Mesothelial cell of epicardium (in vitro differentiated cells): ENCODE measurements at places on chromosomes 1 and 21. TPM values are rescaled to one million over a fixed set of nuclear protein-coding genes. Genes with fewer than 3 reads are reported as not detected.

DNA sequence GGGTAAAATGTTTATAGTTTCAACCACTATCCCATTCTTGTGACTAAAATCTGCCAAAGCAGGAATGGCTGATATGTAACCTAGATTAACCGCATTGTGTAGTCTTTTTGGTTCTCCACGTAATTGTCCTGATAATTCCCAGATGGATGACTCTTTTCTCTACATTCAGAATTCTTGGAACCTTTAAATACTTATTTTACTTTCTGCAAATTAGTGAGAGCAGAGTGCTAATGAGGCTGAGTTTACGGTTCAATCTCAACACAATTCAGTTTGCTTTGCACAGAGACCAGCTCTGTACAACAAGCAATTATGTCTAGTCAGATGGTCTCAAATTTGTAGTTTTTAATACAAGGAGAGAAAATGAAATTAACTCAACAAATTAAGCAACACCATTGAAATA is 9.1 kb downstream of the CRB1 start:
- no peak for DNase-seq

AMIGO1 gene
- total RNA-seq: 5.0 to 5.4 TPM (median 5.1 TPM) in 3 replicates

GRCh38 chr1:225735252-225736149 is 42.1 kb upstream of the SRP9 start:
- DNase-seq: no peak

DNA sequence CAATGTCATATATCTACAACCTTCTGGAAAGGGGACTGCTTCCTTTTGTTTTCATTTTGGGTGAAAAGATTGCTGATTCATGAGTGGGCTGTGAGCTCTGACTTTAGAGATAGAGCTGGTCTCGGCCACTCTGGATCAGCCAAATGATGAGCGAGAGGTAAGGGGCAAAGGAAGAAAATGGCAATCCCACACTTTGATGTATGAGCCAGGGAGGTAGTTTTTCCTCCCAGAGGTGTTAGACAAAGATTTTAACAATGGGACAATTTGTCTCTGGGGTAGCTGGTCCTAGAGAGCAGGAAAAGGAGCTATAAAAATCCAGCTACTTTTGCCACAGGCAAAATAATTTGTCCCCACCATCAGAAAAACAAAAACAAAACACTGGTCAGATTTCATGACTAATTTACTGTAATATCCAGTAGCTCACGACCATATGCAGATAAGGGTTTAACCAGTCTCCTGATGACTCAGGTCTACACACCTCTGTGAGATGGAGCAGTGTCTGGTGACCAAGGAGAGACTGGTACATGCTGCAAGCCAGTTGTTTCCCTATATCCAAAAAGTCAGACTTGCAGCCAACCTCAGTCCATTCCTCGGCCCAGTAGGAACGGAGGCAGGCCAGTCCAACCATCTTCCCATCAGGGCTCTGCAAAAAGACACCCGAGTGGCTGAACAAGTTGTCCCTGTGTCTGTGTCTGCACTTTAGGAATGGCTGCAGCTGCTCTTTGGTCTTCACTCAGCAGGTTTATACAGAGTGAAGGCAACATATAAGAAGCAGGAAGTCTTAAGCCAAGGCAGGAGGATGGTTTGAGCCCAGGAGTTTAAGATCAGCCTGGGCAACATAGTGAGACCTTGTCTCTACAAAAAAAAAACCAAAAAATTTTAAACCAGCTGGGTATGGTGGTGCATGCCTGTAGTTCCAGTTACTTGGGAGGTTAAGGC is 29.2 kb downstream of the DNASE2B start:
- DNase-seq: no peak

DNA sequence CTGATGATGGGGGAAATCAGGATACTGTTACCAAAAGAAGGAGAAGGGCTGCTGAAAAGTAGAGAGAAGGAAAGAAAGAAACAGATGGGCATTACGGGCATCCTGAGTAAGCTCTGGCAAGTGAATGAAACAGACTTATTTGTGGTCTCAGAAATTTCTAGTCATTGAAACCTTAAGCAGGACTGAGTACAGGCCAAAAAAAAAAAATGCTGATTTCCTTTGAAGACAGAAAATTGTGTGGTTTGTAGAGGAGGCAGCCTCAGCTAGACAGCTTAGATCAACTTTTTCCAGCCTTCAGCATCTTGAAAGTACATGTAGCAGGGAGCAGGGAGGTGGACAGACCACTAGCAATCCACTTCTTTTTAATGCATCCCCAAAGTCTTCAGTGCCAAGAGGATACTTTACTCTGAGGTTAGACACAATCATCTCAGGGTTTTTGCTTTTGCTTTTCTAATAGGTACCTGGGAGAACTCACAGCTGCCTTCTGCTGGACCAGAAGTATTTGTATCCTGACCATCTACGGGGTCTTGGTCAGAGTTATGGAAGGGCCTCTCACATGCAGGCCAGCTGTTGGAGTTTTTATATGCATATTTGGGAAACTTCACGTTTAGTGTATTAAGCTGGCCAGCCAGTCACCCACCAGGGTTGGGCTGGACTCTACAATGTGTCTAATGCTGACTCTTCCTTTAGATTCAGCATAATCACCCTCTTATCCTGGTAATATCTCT is 10.6 kb upstream of the CAPZB start:
- no peak for DNase-seq

EPS8L3 gene
- 0.13 to 0.34 TPM in 2 of 3 replicates, not detected in the other for total RNA-seq

DNA sequence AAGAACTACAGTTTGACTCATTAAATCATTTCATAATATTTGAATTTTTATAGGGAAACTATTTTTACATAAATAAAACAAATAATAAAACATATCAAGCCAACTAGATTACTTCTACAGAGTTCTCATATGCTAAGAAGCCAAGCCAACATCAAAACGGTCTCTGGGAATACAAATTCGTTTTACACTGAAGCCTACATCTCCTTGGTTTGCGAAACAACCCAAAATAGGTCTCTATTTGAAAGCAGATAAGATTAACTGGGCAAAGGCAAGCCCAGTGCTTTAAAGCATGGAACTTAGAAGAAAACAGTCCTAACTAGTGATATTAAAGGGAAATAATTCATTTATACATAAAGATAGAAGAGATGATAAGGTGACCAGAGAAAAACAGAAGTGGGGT is 25.3 kb downstream of the MIXL1 start:
- no peak for DNase-seq

GRCh38 chr1:40153073-40153770 is 8.0 kb upstream of the RLF start:
- no peak for DNase-seq

CLCA1 gene
- total RNA-seq: not detected in 3 replicates

DNA sequence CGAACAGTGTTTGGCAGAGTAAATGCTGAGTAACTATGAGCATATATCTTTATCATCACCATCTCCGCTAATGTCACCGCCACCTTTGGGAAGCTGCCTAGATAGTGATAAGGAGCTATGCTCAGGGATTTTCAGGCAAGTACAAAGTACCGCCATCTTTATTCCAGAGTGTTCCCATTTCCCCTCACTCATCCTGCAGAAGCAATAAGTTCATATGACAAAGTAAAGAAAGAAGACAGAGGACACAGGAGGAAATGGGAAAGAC is 89.6 kb downstream of the TGFBR3 start:
- no peak for DNase-seq
